ENCODE measurements at places on chromosomes 6 and 20. TPM values are rescaled to one million over a fixed set of nuclear protein-coding genes. Genes with fewer than 3 reads are reported as not detected.

GINS1 gene
- total RNA-seq, result 2.4 TPM

- no peaks in the 10 kb centered on the region for H3K27me3 ChIP-seq
- H3K27ac ChIP-seq, result no peak overlapping the region
Observed at GRCh38 chr6:126063512-126064146, 77.3 kb downstream of the TRMT11 start.

- DNase-seq, result no peak
- no peaks in the 10 kb centered on the region for H3K36me3 ChIP-seq
- no peak overlapping the region for H3K4me3 ChIP-seq
Observed at GRCh38 chr6:123997223-123997622, 193.6 kb downstream of the NKAIN2 start.

GRCh38 chr20:58603721-58604120, 47.4 kb upstream of the STX16 start:
- peaks cover 7% of the 10 kb centered on the region for H3K4me1 ChIP-seq
- DNase-seq, result peak; percentile 88
- peak overlapping the region; percentile 28 for H3K27ac ChIP-seq
- no peaks in the 10 kb centered on the region for H3K36me3 ChIP-seq

MOXD1 gene
- 19.5 TPM for total RNA-seq

DNA sequence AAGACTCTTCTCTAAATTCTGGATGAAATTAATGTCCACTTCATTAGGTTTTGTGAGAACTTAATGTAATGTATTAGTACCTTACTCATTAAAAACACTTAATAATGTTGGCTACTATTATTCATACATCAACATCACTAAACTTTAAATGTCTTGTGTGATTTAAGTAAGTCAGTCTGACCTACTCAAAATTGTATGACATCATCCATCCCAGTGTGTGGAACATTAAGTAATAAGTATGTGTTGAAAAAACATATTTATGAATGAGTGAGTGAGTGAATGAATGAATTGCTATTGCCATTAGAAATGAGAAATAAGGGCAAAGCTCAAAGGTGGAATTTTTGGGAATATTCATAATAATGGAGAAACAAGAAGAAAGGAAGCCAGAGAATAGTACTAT, 285.8 kb downstream of the HTR1B start:
- H3K27ac ChIP-seq, result no peak overlapping the region
- H3K4me1 ChIP-seq, result no peaks in the 10 kb centered on the region
- H3K36me3 ChIP-seq, result no peaks in the 10 kb centered on the region

- no peak for DNase-seq
- H3K4me1 ChIP-seq, result peaks cover 21% of the 10 kb centered on the region
- no peaks in the 10 kb centered on the region for H3K27me3 ChIP-seq
- H3K4me3 ChIP-seq, result peak overlapping the region; percentile 47
- peaks cover 5% of the 10 kb centered on the region for H3K36me3 ChIP-seq
Observed at GRCh38 chr20:3787324-3788014, 929 bp upstream of the CENPB start.

ADAM33 gene
- 3.5 TPM for total RNA-seq

GRCh38 chr20:35600993-35601973, 14.3 kb upstream of the SPAG4 start:
- peaks cover 25% of the 10 kb centered on the region for H3K27me3 ChIP-seq
- H3K4me1 ChIP-seq, result peaks cover 7% of the 10 kb centered on the region
- DNase-seq, result peak; percentile 96
- H3K36me3 ChIP-seq, result no peaks in the 10 kb centered on the region

GRCh38 chr20:46965477-46965876, 70.8 kb downstream of the EYA2 start:
- no peak overlapping the region for H3K4me3 ChIP-seq
- DNase-seq, result no peak
- H3K4me1 ChIP-seq, result peaks cover 5% of the 10 kb centered on the region
- no peaks in the 10 kb centered on the region for H3K36me3 ChIP-seq
- no peaks in the 10 kb centered on the region for H3K27me3 ChIP-seq

GRCh38 chr6:126167726-126168125, 172.2 kb upstream of the CENPW start:
- H3K4me1 ChIP-seq, result no peaks in the 10 kb centered on the region
- no peak overlapping the region for H3K4me3 ChIP-seq
- no peaks in the 10 kb centered on the region for H3K27me3 ChIP-seq
- no peak overlapping the region for H3K27ac ChIP-seq

BANF2 gene
- not detected for total RNA-seq

GRCh38 chr6:115891750-115892149, 168.9 kb downstream of the FRK start:
- no peaks in the 10 kb centered on the region for H3K4me1 ChIP-seq
- no peak overlapping the region for H3K27ac ChIP-seq
- no peaks in the 10 kb centered on the region for H3K36me3 ChIP-seq
- no peaks in the 10 kb centered on the region for H3K27me3 ChIP-seq
- no peak for DNase-seq

DNA sequence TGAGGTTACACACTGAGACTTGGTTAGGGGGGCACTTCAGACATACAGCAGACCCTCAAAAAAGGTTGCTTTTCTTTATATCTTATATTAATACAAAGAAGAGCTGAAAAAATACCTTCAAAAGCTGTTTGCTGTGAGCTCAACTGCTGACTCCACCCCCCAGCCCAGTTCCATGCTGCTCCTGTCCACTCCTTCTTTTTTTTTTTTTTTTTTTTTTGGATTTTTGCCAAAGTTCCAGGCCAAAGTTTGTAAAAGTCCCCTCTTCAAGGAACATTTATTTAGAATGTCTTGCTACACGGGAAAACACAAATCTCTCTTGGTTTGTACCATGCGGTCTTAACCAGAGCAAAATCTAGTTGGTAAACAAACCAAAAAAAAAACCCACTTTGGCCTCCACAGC, 85.3 kb upstream of the AKAP12 start:
- DNase-seq, result no peak
- no peak overlapping the region for H3K4me3 ChIP-seq
- H3K4me1 ChIP-seq, result no peaks in the 10 kb centered on the region

ORC3 gene
- 26.1 TPM for total RNA-seq

DNA sequence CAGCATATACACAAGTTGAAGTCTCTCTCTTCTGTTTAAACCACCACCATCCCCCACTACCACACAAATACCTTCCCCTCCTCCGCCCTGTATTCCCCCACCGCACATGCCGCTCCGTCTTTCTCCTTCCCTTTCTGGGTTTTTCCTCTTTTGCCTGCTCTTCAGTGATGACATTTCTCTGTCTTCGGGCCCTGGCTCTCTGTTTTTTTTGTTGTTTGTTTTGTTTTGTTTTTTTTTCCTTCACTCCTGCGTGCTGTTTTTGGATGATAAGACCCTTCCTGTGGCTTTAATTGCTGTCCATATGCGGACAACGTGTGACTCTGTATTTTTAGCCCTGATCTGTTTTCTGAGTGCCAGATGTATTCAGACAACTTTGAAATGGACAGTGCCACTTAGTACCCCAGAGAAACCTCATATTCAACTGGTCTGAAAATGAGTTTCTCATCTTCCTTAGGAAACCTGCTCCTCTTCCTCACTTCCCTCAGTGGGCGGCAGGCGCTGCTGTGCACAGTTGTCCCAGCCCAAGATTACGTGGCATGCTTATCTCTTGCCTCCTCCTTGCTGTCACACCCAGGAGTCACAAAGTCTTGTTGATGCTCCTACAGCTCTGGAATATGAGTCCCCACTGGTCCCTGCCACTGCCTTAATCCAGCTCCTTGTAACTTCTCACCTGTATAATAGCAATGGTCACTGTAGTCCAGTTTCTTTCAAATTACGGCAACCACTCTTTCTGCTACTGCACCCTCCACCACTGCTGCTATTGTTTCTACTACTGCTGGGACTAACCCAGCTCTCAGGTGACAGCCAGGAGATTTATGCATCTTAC, 8.2 kb downstream of the PPP1R14C start:
- H3K4me1 ChIP-seq, result peaks cover 18% of the 10 kb centered on the region
- no peak for DNase-seq
- peaks cover 7% of the 10 kb centered on the region for H3K27me3 ChIP-seq
- H3K36me3 ChIP-seq, result no peaks in the 10 kb centered on the region

KIF6 gene
- 1.4 TPM for total RNA-seq

TAGAP gene
- not detected for total RNA-seq

UCKL1 gene
- total RNA-seq, result 23.9 TPM

DNA sequence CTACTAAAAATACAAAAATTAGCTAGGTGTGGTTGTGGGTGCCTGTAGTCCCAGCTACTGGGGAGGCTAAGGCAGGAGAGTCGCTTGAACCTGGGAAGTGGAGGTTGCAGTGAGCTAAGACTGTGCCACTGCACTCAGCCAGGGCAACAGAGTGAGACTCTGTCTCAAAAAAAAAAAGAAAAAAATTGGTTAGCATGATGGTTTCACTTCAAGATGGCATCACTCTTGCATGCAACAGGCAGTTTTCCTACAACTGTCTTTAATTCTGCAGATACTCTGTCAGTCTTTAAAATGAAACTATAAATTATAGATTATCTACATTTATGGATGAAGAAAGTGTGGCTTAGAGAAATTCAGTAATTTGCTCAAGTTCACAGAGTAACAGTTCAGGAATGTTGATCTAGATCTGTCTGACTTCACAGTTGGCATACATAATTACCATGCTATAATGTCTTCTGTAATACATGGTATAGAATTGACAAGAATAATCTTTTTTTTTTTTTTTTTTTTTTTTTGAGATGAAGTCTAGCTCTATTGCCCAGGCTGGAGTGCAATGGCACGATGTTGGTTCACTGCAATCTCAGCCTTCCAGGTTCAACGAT, 27.0 kb downstream of the ITCH start:
- H3K36me3 ChIP-seq, result peaks cover 30% of the 10 kb centered on the region
- peak overlapping the region; percentile 64 for H3K27ac ChIP-seq
- peaks cover 34% of the 10 kb centered on the region for H3K4me1 ChIP-seq

DNA sequence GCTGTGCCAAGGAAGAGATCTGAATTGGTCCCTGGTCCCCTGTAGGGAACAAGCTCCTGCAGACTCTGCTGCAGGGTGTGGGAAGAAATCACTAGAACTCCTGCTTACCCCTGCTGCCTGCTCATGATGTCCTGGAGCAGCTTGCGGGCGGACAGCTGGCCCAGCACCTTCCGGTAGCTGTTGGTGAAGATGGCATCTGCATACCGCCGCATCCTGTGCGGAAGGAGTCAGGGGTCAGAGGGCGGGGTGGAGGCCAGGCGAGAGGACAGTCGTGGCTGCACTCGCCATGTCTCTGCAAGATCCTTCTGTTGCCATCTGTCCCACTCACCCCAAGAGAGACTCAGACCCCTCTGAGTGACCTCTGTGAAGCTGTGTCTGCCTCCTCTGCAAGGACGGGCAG, 5.3 kb downstream of the GHRH start:
- no peaks in the 10 kb centered on the region for H3K4me1 ChIP-seq
- H3K27me3 ChIP-seq, result peaks cover 38% of the 10 kb centered on the region
- DNase-seq, result no peak
- no peak overlapping the region for H3K4me3 ChIP-seq
- no peak overlapping the region for H3K27ac ChIP-seq

FAM83C gene
- not detected for total RNA-seq

DNA sequence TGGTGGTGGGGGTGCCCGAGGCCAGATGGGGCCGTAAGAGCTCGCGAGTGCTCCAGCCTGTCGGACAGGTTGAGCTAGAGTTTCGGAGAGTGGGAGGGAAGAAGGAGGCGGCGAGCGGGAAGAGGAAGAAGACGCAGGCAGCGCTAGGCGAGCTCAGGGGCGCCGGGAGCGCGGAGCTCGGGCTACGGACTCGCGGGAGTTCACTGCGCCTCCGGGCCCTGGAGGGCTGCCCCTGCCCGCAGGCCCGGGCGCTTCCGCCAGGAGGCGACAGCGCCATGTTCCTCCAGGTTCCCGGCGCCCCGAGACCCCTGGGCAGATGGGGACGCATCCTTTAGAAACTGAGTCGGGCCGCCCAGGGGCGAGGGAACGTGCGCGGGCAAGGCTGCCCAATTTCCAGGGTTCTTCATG, 984 bp downstream of the TFAP2C start:
- H3K36me3 ChIP-seq, result no peaks in the 10 kb centered on the region
- peak; percentile 91 for DNase-seq
- no peak overlapping the region for H3K27ac ChIP-seq
- H3K4me3 ChIP-seq, result no peak overlapping the region

GRCh38 chr20:45372646-45373352, 5.3 kb downstream of the TP53TG5 start:
- peak; percentile 53 for DNase-seq
- peak overlapping the region; percentile 28 for H3K27ac ChIP-seq
- peaks cover 3% of the 10 kb centered on the region for H3K36me3 ChIP-seq
- H3K27me3 ChIP-seq, result no peaks in the 10 kb centered on the region
- peaks cover 10% of the 10 kb centered on the region for H3K4me1 ChIP-seq
- peak overlapping the region; percentile 80 for H3K4me3 ChIP-seq

DNA sequence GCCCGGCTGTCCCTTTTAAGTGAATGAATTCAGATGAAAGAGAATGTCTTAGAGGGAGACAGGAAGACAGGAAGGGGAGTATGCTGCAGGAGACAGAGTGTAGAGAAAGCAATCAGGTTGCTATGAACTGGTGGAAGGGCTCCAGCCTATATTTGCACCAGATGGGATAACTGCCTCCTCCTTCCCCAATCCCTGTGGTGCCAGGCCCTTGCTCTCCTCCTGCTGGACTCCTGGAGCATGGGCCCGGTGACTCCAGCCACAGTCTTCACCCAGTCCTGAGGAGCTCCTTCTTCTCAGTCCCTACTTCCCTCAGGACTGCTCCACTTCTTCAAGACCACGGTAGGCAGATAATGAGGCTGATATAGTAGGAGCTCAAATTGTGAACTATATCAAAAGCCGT, 91.8 kb downstream of the TMEM200A start:
- H3K4me1 ChIP-seq, result no peaks in the 10 kb centered on the region
- no peaks in the 10 kb centered on the region for H3K27me3 ChIP-seq
- no peak overlapping the region for H3K4me3 ChIP-seq
- DNase-seq, result no peak
- H3K27ac ChIP-seq, result no peak overlapping the region
- H3K36me3 ChIP-seq, result no peaks in the 10 kb centered on the region

- H3K4me1 ChIP-seq, result peaks cover 12% of the 10 kb centered on the region
- no peaks in the 10 kb centered on the region for H3K27me3 ChIP-seq
- H3K4me3 ChIP-seq, result peak overlapping the region; percentile 18
- no peaks in the 10 kb centered on the region for H3K36me3 ChIP-seq
- peak overlapping the region; percentile 28 for H3K27ac ChIP-seq
Observed at GRCh38 chr6:155001482-155001881, 6.4 kb downstream of the TIAM2 start.
